ENCODE measurements at places on chromosomes 6 and 20.
A peak's percentile ranks its signal among the peaks of the same experiment; 100 is the strongest.

DNA sequence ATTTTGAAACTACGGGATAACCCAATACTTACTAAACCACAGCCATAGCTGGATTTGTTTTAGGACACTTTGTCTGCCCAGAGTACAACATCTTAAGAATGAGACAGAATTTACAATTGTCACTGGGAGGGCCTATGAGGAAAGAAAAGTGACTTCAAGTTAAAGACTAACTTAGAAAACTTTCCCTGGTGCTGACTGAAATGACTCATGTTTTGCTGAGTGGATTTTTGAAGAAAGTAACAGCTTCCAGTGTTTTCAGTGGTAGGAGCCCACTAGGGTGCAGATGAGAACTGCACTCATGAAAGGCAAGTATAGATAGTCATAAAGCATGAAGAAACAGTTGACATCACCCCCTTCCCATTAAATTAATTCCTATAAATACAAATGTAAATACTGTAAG lies 988.2 kb upstream of the MAP3K7 start:
- no peak for DNase-seq

- DNase-seq = peak; percentile 18
These were observed 204.6 kb downstream of the CD83 start for GRCh38 chr6:14321992-14322772.

DNA sequence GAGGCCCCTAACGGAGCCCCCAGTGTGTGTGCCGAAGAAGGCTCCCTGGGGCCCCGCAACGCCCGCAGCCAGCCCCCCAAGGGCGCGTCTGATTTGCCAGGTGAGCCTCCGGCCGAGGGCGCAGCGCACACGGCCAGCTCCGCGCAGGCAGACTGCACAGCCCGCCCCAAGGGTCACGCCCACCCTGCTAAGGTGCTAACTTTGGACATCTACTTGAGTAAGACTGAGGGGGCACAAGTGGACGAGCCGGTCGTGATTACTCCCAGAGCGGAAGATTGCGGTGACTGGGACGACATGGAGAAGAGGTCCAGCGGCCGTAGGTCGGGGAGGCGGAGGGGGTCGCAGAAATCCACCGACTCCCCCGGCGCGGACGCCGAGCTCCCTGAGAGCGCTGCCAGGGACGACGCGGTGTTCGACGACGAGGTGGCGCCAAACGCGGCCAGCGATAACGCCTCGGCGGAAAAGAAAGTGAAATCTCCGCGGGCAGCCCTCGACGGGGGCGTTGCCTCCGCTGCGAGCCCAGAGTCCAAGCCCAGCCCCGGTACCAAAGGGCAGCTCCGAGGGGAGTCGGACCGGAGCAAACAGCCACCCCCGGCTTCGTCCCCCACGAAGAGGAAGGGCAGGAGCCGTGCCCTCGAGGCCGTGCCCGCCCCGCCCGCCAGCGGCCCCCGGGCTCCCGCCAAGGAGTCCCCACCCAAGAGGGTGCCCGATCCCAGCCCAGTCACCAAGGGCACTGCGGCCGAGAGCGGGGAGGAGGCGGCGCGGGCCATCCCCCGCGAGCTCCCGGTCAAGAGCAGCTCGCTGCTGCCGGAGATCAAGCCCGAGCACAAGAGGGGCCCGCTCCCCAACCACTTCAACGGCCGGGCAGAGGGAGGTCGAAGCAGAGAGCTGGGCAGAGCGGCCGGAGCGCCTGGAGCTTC lies 117.0 kb downstream of the RTN4IP1 start:
- DNase-seq = peak; percentile 76

- DNase-seq = no peak
These were observed 2.3 kb upstream of the KIF16B start for GRCh38 chr20:16575390-16576140.

- no peak for DNase-seq
These were observed 11.1 kb downstream of the RRAGD start for GRCh38 chr6:89400912-89401399.

DNA sequence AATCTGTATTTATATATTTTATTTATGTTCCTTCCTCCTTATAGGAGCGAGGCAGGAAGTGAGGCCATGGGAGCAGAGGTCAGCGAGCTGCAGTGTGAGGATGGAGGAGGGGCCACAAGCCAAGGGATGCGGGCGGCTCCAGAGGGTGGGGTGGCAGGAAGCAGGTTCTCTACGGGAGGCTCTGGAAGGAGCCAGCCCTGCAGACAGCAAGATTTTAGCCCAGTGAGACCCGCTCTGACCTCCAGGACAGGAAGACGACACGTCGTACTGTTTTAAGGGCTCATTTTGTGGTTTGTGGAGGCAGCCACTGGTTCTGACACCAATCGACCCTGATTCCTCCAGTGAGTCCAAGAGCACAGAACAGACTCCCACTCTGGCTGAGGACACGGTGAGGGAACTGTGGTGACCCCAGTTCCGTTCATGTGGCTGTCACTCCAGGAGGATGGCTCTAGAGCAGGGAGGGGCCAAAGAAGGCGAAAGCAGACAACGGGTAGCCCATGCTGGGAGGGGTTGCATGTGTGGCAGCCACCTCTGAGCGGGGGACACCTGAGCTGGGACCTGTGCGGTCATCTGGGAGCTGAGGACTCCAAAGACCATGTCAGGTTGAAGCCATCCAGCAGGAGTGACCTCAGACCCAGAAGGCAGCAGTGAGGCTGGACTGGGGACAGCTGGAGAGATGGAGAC lies 100.1 kb upstream of the BHLHE23 start:
- no peak for DNase-seq

GRCh38 chr6:50457351-50457750 lies 256.0 kb upstream of the TFAP2D start:
- DNase-seq = no peak

GRCh38 chr20:3043322-3043721 lies at the start of gene GNRH2:
Gene GNRH2, plus strand, starts transcription at chr20:3043622. Its CDS starts 793 bp downstream, at chr20:3044415.
- no peak for DNase-seq

DNA sequence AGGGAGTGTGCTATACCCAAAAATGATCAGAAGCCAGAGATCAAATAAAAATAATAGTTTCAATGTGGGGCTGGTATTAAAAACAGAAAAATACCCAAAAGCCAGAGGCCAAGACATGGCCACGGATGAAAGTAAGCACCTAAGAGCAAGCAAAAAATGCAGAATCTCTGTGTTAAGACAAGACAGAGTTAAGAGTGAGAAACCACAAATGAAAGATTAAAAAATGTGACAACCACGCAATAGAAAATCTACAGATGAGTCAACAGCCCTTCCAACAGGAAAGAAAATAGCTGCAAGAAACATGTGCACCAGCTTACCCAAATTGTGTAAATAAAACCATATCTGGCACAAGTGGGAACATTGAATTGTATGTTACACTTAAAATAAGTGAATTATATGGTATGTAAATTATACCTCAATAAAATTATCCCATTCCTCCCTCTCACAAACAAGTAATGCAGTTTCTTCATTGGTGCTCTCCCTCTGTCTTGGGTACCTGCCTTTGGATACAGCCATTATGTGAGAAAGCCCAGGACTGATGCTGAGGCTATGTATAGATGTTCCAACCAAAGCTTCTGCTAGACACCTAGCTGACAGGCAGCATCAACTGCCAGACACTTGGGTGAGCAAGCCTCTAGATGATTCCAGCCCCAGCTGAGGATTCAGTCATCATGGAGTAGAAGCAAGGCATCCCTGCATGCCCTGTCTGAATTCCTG lies 55.3 kb upstream of the UFL1 start:
- no peak for DNase-seq

GRCh38 chr6:77587963-77588362 lies 64.9 kb upstream of the MEI4 start:
- no peak for DNase-seq

DNA sequence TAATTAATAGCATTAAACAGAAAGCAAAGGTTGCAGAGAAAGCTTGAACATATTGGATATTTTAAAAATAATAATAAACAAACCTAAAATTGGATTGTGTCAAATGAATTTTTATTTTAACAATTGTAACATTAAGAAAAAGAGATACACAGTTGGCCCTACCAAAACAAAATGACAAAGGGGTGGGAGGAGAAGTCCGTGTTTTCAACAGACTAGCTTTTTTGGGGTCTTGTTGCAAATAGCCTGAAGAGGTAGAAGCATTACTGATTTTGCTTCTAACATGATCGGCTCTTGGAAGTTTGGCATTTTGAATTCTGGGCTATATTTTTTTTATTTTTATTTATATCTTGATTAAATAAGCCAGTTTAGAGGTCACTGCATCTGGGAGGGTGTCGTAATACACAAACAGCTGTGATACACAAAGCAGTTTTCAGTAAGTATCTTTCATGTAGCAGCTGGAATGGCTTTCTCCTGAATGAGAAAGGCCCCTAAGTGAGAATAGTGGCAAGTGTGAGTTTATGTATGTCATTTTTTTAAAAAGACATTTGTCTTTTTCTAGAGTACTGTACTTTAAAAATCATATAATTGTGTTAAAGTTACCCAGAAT lies 85.5 kb upstream of the ZNF217 start:
- DNase-seq = no peak

DNA sequence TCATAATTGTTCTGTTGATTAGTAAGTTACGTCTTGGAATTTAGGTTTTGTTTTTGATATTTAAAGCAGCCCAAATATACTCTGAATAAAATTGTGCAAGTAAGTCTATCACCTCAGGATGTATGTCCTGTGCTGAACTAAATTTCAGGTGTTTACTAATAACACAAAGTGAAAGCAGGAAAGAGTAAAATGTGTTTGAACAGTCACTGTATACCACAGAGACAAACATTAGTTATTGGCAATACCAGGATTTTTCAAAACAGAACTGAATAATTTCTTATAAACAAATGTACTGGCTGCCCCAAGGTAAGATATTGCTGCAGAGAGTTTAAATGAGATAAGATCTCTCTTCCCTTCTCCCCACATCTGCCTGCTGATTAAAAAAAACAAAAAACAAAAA lies 404.7 kb upstream of the RUNX2 start:
- DNase-seq = no peak

- no peak for DNase-seq
These were observed 4.3 kb downstream of the HMGN3 start for GRCh38 chr6:79230149-79230548.

GRCh38 chr6:46677314-46677654 lies 10.4 kb upstream of the TDRD6 start:
- peak; percentile 9 for DNase-seq

GRCh38 chr20:34717230-34718095 lies 13.3 kb downstream of the TP53INP2 start:
- DNase-seq = no peak

GRCh38 chr6:169886631-169887227 lies 135.3 kb downstream of the ERMARD start:
- no peak for DNase-seq

DNA sequence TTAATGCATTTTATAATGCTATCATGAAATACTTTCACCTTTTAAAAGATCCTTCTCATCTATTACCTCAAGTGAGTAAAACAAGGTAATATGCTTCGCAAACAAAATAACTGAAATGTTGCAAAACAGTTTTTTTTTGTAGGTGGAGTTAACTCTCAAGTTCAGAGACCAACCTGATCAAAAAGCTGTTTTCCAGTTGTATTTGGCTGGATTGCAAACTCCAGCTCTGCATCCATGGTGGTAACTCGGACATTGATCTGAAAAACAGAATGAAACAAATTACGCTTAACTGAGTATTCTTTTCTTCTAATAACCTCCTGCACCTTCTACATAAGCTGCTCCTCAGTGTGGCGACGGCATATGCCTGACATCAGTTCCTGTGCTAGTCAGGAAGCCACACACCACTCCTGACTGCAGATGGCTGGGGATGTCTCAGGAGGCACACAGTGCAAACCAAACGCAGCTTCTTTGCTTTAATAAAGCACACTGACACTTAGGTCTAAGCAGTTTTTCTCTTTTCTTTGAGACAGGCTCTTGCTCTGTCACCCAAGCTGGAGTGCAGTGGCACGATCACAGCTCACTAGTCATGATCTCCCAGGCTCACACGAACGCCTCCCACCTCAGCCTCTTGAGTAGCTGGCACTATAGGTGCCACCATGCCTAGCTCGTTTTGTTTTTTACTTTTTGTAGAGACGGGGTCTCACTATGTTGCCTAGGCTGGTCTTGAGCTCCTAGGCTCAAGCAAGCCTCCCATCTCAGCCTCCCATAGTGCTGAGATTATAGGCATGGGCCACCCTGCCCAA lies 29.9 kb downstream of the EZR start:
- DNase-seq = no peak

- no peak for DNase-seq
These were observed 96.4 kb downstream of the RPS12 start for GRCh38 chr6:132910759-132911158.

- no peak for DNase-seq
These were observed 73.0 kb upstream of the TULP1 start for GRCh38 chr6:35585658-35586057.

- no peak for DNase-seq
These were observed 39.5 kb upstream of the BEND3 start for GRCh38 chr6:107154801-107155160.

DNA sequence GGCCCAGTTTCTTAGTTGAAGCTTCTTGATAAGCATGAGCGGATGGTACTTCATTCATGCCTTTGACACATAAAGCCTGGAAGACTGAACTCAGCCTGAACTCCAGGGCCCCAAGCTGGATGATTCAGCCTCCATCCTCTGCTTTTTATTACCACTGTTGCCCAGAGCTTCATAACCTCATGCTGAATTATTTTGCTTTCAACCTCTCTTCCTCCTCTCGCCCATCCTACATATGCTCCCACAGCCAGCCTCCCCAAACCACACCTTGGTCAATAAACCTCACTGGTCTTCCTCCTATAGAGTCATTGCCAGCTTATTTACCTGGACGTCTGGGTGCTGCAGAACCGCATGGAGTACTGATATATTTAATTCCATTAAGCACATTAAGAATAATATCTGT lies 59.4 kb downstream of the SLC35B3 start:
- DNase-seq = no peak

- no peak for DNase-seq
These were observed 245.3 kb downstream of the MAFB start for GRCh38 chr20:40443753-40444152.

GRCh38 chr20:43985121-43985520 lies 70.5 kb downstream of the TOX2 start:
- DNase-seq = no peak

GRCh38 chr6:27545271-27546046 lies 72.6 kb upstream of the ZNF184 start:
- no peak for DNase-seq

- no peak for DNase-seq
These were observed 105.9 kb downstream of the SASH1 start for GRCh38 chr6:148448369-148449012.

- peak; percentile 22 for DNase-seq
These were observed 102.6 kb downstream of the CD109 start for GRCh38 chr6:73798592-73798991.

GRCh38 chr20:17083738-17084137 lies 143.1 kb upstream of the PCSK2 start:
- peak; percentile 12 for DNase-seq
